ENCODE measurements at places on chromosomes 12 and 14. TPM values are rescaled to one million over a fixed set of nuclear protein-coding genes. Genes with fewer than 3 reads are reported as not detected.

Gene AICDA
- not detected for total RNA-seq

Gene PLA2G1B
- total RNA-seq, result 0.69 TPM

Gene G2E3
- 27.5 TPM for total RNA-seq

Gene STAB2
- total RNA-seq, result not detected

Gene TEX22
- 2.9 TPM for total RNA-seq

- no peaks in the 10 kb centered on the region for H3K4me1 ChIP-seq
- no peaks in the 10 kb centered on the region for H3K36me3 ChIP-seq
- H3K4me3 ChIP-seq, result no peak within 1 kb of the TSS
- DNase-seq, result no peak
- no peak within 1 kb of the TSS for H3K27ac ChIP-seq
- H3K27me3 ChIP-seq, result no peaks in the 10 kb centered on the region
Measured at GRCh38 chr12:9732921-9733461, at the start of gene CLECL1. Gene CLECL1, minus strand, starts transcription at chr12:9733097.

DNA sequence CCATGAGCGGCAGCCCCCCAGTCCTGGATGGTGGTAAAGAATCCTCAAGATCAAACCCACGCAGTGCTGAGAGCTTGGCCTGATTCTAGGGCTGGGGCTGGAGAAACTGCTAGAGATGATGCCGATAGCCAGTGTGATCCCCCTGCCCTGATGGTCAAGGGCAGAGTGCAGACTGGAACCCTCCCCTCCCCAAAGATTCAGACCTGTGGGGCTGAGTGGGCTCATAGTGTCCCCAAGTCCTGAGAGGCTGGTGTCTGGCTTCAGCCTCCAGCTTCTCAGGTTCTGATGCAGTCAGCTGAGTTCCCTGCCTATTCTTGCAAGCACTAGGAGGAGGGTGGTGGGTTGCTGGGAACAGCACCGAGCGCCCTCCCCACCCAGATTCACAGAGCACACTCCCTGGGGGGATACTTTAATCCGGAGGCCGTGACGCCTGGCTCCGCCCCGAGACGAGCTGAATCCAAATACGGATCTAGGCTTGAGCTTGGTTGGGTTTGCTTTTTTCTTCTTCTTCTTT is 11.9 kb downstream of the RHOF start:
- H3K4me1 ChIP-seq, result peaks cover 35% of the 10 kb centered on the region
- H3K36me3 ChIP-seq, result peaks cover 4% of the 10 kb centered on the region
- H3K27me3 ChIP-seq, result no peaks in the 10 kb centered on the region
- peak overlapping the region; percentile 73 for H3K27ac ChIP-seq
- no peak overlapping the region for H3K4me3 ChIP-seq

DNA sequence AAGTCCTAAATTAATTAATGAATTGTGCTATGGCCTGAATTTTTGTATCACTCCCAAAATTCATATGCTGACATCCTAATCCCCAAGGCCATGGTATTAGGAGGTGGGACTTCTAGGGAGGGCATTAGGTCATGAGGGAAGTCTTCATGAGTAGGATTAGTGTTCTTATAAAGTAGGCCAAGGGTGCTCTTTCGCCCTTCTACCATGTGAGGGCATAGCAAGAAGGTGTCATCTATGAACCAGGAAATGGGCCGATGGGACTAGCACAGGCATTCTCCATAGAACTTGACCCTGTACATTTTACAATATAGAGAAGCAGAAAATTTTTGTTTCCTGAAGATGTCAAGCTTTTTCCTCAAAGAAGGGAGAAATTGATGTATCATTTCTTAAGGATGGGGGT is 12.5 kb downstream of the SYT10 start:
- no peaks in the 10 kb centered on the region for H3K27me3 ChIP-seq
- H3K4me1 ChIP-seq, result no peaks in the 10 kb centered on the region
- no peak overlapping the region for H3K4me3 ChIP-seq

DNA sequence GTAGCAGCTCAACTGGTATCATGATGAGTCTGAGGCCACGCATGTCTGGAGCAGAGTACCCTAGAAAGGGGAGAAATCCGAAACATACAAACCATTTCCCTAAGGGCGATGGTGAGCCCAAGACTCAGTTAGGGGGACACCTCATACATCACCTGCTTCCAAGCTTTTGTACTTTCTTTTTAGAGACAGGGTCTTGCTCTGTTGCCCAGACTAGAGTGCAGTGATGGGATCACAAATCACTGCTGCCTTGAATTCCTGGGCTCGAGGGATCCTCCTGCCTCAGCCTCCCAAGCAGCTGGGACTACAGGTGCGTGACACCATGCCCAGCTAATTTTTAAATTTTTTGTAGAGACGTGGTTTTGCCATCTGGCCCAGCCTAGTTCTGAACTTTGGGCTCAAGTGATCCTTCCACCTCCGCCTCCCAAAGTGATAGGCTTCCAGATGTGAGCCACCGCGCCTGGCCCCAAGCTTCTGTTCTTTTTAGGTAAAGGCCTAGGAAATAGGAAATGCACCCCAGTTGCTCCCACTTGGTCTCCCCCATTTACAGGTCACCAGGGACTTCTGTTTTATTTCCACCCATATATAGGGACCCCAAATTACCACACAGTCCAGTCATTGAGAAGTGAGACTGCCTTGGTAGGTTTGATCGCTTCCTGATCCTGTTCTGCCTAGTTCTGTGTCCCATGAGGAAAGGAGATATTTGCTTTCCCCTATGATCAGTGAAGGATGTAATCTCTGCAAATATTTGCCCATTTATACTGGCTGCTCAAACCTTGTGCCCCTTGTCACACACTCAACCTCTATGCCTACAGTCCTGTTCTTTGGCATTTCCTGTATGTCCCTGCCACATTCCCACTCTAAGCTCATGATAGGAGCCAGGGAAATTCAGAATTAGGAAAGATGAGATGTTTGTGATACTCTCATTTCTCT is at the start of gene APOF:
TSS of gene APOF (minus strand) at position 728 of the 930 bp plus-strand sequence. CDS start at position 616, 112 bp downstream.
- no peak within 1 kb of the TSS for H3K27ac ChIP-seq
- peaks cover 8% of the 10 kb centered on the region for H3K4me1 ChIP-seq
- H3K36me3 ChIP-seq, result no peaks in the 10 kb centered on the region
- DNase-seq, result no peak

DNA sequence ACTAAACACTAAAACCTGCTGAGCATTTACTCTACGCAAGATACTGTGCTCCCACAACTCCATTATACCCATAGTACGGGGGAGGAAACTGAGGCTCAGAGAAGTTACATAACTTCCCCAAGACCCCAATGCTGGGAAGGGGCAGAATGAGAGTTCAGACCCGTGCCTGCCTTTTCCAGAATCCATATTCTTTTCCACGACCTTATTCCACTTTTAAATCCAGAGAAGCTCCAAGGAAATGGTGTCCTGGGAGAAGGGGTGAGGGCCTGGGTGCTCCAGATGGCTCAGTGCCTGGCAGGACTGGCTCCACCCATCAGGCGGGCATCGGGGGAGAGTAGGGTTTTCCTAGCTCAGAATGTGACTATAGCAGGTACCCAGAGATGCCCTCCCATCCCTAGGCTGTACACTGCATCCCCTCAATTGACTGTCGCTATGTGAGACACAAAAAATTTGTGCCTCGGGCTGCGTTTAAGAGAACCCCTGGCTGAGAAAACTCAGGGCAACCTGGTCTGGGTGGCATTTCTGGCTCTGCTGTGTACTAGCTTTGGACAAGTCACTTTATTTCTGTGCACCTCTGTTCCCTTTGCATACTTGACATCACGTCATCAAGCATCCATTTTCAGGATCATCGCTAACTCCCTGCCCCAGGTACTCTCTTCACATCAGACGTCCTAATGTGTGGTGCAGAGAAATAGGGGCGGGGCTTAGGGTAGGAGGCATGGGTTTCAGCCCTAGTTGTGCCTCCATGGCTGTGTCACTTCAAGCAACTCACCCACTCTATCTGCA is 11.6 kb upstream of the IQSEC3 start:
- no peaks in the 10 kb centered on the region for H3K4me1 ChIP-seq
- no peak for DNase-seq
- peaks cover 45% of the 10 kb centered on the region for H3K27me3 ChIP-seq
- no peak overlapping the region for H3K4me3 ChIP-seq
- H3K27ac ChIP-seq, result no peak overlapping the region

DNA sequence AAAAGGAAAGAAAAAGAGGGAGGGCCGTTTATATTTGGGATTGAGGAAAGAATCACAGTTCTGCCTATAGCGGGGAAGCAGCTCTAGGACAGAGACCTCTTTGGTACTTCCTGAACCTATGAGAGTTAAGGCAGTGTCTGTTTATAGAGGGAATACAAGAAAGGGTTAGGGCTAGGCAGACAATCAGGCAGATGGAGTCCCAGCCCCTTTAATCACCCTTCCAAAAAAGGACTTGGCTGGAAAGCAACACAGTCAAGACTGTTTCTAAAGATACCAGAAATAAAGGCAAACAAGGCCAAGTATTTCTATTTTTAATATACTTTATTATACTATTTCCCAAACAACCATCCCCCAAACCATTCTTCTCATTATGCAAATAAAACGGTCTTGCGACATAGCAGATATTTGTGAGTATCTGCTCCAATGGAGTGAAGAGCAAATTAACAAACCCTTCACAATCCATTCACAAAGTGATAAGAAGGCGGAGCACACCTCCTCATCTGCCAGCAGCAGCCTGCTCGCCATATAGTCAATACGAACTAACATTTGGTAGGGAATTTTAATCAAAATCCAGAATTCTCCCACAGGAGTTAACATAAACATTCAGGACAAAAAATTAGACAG is 697 bp upstream of the GRIP1 start:
- no peak overlapping the region for H3K27ac ChIP-seq
- H3K27me3 ChIP-seq, result peaks cover 4% of the 10 kb centered on the region
- no peaks in the 10 kb centered on the region for H3K36me3 ChIP-seq

GRCh38 chr14:101242442-101243385 is 318.6 kb upstream of the DIO3 start:
- H3K36me3 ChIP-seq, result no peaks in the 10 kb centered on the region
- H3K27me3 ChIP-seq, result no peaks in the 10 kb centered on the region
- no peak for DNase-seq
- no peak overlapping the region for H3K4me3 ChIP-seq
- no peak overlapping the region for H3K27ac ChIP-seq

- no peak overlapping the region for H3K27ac ChIP-seq
- peaks cover 2% of the 10 kb centered on the region for H3K36me3 ChIP-seq
Measured at GRCh38 chr12:112175361-112176155, 50.2 kb downstream of the TRAFD1 start.

DNA sequence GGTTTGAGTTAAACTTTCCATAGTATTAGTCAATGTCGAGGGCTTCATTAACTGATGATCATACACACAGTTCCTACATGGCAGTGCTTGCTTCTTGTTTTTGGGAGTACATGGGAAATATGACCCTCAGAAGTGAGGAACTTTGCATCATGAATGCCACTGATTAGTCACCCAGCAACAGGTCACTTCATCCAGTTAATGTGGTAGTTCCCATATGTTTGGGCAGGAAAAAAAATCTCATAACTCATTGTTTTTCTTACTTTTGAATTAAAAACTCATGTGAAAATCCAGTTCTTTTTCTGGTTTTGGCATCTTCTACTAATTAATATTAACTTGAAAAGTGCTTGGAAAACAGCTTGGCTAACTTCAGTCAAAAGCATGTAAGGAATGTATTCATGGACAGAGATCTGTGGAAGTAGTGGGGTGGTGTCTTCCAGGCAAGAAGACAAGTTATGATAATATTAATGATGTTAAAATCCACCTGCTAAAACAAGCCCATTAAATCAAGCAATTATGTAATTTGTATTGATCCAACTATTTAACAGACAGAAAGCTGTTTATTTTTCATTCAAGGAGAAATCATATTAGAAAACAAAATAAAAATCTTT is 309.1 kb upstream of the NAV3 start:
- no peaks in the 10 kb centered on the region for H3K27me3 ChIP-seq
- no peak overlapping the region for H3K4me3 ChIP-seq
- no peak for DNase-seq
- no peak overlapping the region for H3K27ac ChIP-seq

DNA sequence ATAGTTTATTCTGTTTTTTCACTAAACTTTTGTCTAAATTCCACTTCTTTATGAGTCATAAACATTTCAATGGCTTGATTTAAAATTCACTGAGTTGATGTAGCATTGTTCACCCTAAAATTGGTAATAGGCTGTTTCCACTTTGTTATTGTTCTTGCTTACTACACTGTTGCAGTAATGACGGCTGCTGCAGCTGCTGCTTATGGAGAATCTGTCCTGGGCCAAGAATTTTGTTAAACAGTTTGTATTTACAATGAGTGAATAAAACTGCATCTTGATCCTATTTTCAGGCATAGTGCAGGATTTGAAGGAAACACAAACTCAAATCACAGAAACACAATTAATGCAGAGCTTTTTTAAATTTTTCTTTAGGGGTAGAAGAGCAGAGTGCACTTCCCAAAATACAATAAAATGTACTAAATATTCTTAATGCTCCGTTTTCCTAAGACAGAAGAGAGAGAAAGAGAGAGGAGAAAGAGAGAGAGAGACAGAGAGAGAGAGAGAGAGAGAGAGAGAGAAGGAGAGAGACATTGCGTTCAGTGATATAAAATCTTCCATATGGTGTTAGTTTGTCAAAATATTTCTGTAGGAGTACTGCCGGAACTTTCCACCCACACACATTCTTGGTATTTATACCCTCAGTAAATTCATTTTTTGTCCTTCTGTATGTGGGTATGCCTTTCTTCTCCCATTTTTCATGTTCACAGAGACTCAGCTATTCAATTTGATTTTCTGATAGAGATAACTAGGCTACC is 266.4 kb downstream of the LRFN5 start:
- no peak overlapping the region for H3K4me3 ChIP-seq
- no peaks in the 10 kb centered on the region for H3K27me3 ChIP-seq
- DNase-seq, result no peak
- H3K4me1 ChIP-seq, result no peaks in the 10 kb centered on the region

GRCh38 chr12:120909633-120910298 is 5.6 kb upstream of the SPPL3 start:
- no peaks in the 10 kb centered on the region for H3K27me3 ChIP-seq
- no peak overlapping the region for H3K4me3 ChIP-seq
- no peak overlapping the region for H3K27ac ChIP-seq
- no peak for DNase-seq
- H3K4me1 ChIP-seq, result no peaks in the 10 kb centered on the region

GRCh38 chr12:100959481-100959880 is 164.9 kb downstream of the ANO4 start:
- no peak overlapping the region for H3K4me3 ChIP-seq
- H3K4me1 ChIP-seq, result no peaks in the 10 kb centered on the region
- no peaks in the 10 kb centered on the region for H3K27me3 ChIP-seq
- no peak for DNase-seq
- no peaks in the 10 kb centered on the region for H3K36me3 ChIP-seq

DNA sequence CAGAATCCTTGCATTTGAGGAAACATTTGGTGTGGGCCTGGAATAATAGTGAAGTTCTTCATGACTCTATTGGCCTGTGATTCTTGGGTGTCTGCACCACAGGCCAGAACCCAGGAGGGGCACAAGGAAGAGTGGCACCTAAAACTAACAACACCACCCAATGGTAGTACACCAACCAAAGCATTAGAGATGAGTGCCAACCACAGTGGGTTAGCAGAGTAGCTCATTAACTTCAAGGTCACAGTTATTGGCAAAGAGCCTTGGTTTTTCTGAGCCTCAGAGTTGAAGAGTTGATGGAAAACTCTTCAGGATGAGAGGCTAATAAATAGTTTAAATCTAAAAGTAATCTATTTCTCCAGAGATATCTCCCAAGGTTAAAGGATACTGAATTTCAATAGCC is 57.0 kb downstream of the HELB start:
- no peaks in the 10 kb centered on the region for H3K4me1 ChIP-seq
- no peaks in the 10 kb centered on the region for H3K36me3 ChIP-seq
- no peak for DNase-seq
- H3K27me3 ChIP-seq, result no peaks in the 10 kb centered on the region
- H3K4me3 ChIP-seq, result no peak overlapping the region

GRCh38 chr12:102638777-102639176 is 158.4 kb upstream of the IGF1 start:
- no peaks in the 10 kb centered on the region for H3K36me3 ChIP-seq
- no peak overlapping the region for H3K27ac ChIP-seq
- no peak overlapping the region for H3K4me3 ChIP-seq
- H3K4me1 ChIP-seq, result no peaks in the 10 kb centered on the region
